ENCODE measurements at places on chromosomes 2 and 18. TPM values are rescaled to one million over a fixed set of nuclear protein-coding genes. Genes with fewer than 3 reads are reported as not detected.

DNA sequence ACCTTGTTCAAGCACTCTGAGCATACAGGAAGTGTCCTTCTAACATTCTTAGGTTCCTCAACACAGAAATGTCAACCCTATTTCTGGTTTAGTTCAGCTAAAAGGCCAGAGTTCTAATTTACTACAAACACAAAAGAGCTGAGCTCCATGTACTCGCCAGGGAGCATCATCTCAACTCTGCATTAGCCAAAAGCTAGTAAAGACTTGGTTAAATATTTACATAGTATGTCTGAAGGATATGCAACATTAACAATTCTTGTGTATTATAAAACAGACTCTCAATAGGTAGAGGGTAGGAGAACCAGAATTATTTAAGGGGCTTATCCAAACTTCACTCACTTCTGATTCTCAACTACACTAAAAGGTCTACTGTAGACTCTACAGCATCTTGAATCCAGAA is 154.6 kb downstream of the THADA start:
- no peak for DNase-seq

GRCh38 chr2:201260302-201260800 is at the start of gene CASP8:
CASP8 (plus strand) TSS chr2:201260536; CDS start chr2:201266487, 5,951 bp downstream.
- no peak for DNase-seq

- no peak for DNase-seq
Observed at GRCh38 chr2:173715441-173715840, 249.7 kb downstream of the SP3 start.

SEPTIN10 gene
- total RNA-seq: 104 TPM

IGFBP5 gene
- 0.20 TPM for total RNA-seq

- DNase-seq: no peak
Observed at GRCh38 chr2:197216361-197216979, 94.1 kb downstream of the ANKRD44 start.

DNA sequence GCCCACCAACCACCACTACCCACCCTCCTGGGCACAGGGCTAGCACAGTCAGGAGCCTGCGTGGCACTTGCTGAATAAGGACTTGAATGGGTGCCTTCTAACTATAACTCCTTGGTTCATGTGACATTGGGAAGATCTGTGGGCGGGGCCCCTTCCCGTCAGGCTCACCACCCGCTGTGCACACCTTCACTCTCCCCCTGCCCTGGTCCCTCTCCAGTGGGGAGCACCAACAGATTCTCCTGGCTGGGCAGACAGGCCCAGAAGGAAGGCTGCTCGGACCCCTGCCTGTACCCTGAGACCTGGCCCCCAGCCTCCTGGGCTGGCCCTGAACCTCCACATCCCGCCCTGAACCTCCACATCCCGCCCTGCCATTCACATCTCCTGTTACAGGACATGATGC is 33.4 kb upstream of the POMC start:
- DNase-seq: no peak

DNA sequence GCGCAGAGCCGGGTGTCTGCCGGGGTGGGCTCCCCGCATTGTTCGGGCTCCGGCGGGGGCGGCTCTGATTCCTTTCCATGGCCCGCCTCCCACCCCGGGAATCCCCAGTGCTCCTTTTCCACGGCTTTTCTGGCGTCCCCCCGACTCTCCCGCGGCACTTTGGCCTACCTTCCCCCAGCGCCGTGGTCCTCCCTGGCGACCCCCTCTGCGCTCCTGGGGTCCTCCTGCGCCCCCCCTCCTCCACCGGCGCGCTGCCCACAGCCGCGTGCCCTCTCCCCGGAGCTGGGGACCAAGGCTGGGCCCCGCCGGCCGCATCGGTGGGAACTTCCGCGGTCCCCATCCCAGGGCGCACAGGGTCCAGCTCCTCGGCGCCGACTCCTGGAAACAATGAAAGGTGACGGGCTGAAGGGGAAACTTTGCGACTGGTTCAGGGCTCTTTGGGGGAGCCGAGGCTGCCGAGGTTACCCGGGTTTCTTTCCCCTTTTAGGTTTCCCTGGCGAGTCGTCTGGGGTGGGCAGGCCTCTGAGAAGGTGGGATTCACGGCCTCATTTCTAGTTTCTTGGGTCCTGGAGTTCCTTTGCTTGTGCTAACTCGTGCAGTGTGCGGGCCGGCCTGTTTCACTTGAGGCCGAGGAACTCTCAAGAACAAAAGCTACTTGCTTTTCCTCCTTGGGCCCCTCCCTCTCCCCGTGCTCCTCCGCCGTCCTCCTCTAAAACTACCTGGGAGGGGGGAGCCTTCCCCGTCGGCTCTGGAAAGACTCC is 2.2 kb downstream of the TGIF1 start:
- no peak for DNase-seq

DNA sequence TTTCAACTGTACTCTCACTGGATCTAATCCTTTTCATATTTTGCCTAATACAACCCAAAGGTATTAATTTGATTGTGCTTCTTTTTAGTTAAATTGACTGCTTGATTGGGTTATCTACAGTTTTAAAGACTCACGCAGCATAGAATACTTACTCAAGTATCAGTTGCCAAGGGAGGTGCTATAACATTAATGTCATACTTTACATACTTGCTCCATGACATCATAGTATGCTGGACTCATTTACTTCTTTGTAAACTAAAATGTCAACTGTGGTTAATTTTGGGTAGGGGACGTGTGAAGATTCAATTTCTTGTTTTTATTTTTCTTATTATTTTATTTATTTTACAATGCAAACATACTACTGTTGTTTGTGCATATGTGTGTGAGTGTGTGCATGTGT is 716.2 kb upstream of the VRK2 start:
- no peak for DNase-seq

ADRA2B gene
- not detected for total RNA-seq

STAMBP gene
- 14.0 TPM for total RNA-seq

- no peak for DNase-seq
Observed at GRCh38 chr2:81050580-81051095, 746.1 kb upstream of the LRRTM1 start.

CRACDL gene
- total RNA-seq: 9.7 TPM

- no peak for DNase-seq
Observed at GRCh38 chr2:20433946-20434553, 12.8 kb upstream of the RHOB start.

LRATD1 gene
- 0.04 TPM for total RNA-seq

GRCh38 chr18:50286391-50287027 is 983 bp downstream of the CXXC1 start:
- DNase-seq: no peak

CFC1 gene
- total RNA-seq: not detected

DNA sequence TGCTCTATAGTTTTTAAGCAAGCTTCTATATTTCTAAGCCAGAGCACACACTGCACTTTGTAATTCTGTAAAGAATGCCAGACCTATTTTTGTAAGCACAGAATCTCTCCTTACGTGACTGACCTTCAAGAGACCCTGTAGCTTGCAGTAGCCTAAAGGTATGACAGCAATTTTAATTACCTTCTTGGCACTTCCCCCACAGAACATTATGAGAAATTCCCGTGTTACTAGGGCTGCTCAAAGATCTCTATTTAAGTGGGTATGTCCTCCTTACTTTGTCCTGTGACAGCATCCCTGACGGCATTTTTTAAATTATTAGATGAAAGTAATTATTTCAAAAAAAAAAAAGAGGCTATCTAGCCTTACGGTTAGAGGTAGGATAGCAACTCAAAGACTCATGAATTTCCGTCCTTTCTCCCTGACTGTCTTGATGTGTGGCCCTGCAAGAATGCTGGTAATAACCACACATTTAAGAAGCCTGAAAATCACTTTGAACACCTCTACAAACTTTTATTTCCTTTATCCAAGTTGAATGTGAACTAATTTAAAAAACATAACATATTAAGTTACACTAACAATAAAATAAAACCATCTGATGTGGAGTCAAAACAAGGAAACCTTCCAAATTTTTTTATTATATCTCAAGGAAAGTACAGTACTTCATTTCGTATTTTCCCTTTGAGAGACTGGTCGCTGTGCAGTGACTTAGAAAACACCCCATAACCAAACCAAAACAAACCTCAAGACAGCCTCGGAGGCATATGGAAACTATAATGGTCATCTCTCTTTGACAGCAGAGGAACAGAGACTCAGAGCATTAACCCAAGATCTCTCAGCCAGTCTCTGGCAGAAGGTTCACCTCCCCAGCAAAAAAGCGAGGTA is 54.9 kb downstream of the THUMPD2 start:
- DNase-seq: no peak

GRCh38 chr2:63488118-63488713 is 100.1 kb downstream of the WDPCP start:
- peak; percentile 3 for DNase-seq

GKN2 gene
- total RNA-seq: not detected

KCNG2 gene
- not detected for total RNA-seq

GRCh38 chr2:17638196-17638743 is 97.8 kb downstream of the VSNL1 start:
- DNase-seq: no peak

STAT4 gene
- 0.13 TPM for total RNA-seq

DNA sequence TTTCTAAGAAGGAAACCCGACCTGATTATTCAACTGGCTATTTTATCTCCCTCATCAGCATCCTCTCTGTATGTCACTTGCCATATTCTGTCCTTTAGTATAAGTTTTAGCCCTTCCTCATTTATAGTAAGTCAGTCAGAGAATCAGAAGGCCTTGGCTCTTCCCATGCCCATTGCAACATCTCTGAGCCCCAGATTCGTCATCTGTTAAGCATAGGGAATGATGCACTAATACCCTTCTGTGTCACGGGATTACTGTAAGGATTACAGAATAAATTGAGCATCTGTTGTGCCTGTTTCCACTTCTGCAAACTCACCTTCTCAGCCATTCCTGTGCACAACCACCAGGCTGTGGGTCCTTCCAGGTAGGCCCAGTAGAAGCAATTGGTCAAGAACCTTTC is 258.1 kb upstream of the RAB12 start:
- no peak for DNase-seq

DNA sequence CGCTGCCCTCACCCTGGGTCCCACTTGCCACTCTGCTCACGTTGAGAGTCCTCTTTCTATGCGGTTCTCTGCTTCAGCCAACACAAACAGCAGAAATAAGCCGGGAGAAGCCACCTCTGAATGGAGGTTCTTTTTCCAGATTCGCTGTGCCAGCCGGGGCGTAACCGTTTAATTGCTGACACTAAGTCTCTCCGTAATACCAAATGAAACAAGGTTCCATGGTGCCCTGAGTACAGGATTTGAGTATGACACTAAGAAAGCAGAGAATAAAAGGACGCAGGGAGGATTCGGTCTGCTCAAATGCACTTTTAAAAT is 37.6 kb downstream of the CTIF start:
- no peak for DNase-seq

DNA sequence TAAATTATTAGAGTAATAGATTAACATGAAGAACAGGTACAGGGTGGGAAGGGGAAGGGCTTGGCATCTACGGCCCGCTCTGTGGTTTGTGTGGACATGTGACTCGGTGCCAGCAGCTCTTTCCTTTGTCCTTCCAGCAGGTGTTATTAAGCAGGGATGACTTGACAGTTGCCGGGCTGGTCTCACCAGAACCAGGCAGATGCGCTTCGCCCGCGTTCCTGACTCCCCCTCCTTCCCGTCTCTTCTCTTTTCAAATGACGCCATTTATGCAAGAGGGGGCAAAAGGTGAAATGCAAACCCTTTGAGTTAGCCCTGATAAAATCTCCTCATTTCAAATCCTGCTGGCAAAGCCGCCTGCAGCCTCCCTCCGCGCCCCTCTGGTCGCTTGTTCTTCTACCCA is 38.9 kb upstream of the MGAT4A start:
- DNase-seq: no peak

GRCh38 chr2:196242131-196242620 is 70.8 kb upstream of the STK17B start:
- no peak for DNase-seq

C1GALT1C1L gene
- 0.20 TPM for total RNA-seq

TGIF1 gene
- total RNA-seq: 119 TPM

DNA sequence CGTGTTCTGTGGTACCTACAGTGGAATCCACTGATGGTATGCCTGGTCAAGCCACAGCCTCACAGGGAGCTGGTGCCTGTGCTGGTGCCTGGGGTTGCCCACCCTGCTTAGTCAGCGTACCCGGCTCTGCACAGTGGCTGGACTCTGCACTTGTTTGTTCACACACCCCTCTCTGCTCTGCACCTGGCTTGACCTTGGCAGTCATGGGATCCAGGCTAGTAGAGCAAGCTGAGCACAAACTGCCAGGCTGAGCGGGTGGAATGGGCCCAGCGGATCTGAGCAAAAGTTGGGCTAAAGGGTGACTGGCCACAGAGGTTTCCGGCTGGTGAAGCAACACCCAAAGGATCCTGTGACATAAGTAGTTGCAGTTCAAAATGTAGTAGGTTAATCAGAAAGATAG is 163.5 kb downstream of the CDH19 start:
- DNase-seq: no peak
